ENCODE measurements at places on chromosomes 4 and X. TPM values are rescaled to one million over a fixed set of nuclear protein-coding genes. Genes with fewer than 3 reads are reported as not detected.
A peak's percentile ranks its signal among the peaks of the same experiment; 100 is the strongest.

The OGT gene
- total RNA-seq: 34.5 TPM

The ODAPH gene
- total RNA-seq: not detected

The USP53 gene
- 190 TPM for total RNA-seq

The PRR32 gene
- not detected for total RNA-seq

DNA sequence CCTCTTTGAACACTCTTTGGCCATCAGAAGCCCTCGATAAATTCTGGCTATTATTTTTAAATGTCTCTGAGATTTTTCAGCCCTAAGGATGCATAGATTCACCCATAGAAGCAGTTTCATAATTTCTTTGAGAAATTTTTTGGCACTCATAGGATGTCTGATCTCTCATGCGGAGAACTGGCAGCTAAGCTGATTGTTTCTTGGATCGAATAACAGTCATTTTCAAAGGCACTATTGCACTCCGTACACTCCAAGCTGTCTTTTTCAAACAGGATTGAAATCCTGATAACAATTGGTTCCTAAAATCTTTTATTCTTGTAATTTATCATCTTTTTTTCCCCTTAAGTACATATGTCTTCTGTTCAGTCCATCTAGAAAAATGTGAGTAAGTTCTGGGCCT is 411.9 kb downstream of the SPOCK3 start:
- no peak for DNase-seq
- no peak overlapping the region for H3K27ac ChIP-seq
- H3K4me3 ChIP-seq: no peak overlapping the region
- no peaks in the 10 kb centered on the region for H3K36me3 ChIP-seq
- H3K27me3 ChIP-seq: no peaks in the 10 kb centered on the region

- no peaks in the 10 kb centered on the region for H3K27me3 ChIP-seq
- peaks cover 35% of the 10 kb centered on the region for H3K36me3 ChIP-seq
- no peak overlapping the region for H3K27ac ChIP-seq
- no peak overlapping the region for H3K4me3 ChIP-seq
- H3K4me1 ChIP-seq: no peaks in the 10 kb centered on the region
These were observed 3.3 kb downstream of the CXCR3 start for GRCh38 chrX:71615056-71615455.

DNA sequence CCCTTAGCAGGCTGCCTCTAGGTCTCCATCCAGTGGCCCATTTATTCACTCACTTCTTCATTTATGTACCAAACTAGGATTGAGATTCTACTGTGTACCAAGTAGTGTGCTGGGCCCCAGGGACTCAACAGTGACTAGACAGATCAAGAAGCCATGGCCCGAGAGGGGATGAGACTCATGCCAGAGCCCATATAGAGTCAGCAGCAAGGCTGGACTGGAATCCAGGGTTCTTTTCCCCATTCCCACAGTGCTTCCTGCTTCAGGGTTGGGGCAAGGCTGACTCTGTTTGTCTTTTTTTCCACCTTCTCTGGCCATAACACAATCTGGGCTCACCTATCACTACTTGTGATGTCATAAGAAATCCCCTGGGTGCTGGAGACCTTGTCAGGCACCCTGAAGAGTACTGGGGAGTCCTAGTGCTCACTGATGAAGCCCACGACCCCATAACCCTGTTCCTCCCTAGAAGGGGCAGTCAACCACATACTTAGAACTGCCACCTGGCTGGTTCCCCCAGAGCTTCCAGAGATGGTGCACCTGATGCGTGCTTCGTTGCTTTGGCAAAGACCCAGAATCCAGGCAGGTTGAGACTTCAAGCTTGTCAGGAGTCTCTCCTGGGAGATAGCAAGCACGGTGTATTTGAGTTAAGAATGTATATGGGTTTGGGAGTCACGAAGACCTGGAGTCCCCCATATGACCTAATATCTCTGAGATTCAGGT is 6.2 kb downstream of the RTL5 start:
- H3K27ac ChIP-seq: peak overlapping the region; percentile 61
- no peaks in the 10 kb centered on the region for H3K27me3 ChIP-seq
- no peaks in the 10 kb centered on the region for H3K36me3 ChIP-seq
- H3K4me1 ChIP-seq: peaks cover 7% of the 10 kb centered on the region
- no peak overlapping the region for H3K4me3 ChIP-seq
- DNase-seq: no peak

DNA sequence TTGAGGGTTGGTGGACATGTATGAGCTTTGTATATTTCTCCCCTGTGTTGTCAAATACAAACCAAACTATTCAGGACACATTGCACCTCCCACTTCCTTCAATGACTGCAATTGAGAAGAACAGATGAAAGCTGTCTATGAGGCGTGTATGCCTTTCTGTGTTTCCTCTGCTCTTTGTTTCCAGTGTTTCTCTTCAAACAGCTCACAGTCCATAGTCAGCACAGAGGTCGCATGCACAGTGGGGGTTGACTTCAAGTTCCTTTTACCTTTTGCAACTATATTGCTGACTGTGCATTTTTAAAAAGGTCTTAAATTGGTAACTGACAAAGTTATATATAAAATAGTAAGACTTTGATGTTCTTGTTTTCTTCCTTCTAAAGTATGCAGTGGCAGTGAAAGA is 957.8 kb downstream of the C4orf33 start:
- no peaks in the 10 kb centered on the region for H3K36me3 ChIP-seq
- no peak overlapping the region for H3K27ac ChIP-seq
- H3K4me1 ChIP-seq: no peaks in the 10 kb centered on the region
- no peaks in the 10 kb centered on the region for H3K27me3 ChIP-seq
- no peak overlapping the region for H3K4me3 ChIP-seq

DNA sequence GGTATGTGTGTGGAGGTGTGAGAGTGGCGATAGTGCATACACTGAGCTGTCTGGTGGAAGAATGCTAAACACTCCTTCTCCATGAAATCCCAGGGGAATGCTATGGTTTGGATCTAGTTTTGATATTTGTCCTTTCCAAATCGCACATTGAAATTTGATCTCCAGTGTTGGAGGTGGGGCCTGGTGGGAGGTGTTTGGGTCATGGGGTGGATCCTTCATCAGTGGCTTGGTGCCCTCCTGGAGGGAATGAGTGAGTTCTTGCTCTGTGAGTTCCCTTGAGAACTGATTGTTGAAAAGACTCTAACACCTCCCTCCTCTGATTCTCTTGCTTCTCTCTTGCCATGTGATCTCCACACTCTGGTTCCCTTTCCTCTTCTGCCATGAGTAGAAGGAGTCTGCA is 114.1 kb upstream of the HHIP start:
- H3K27ac ChIP-seq: no peak overlapping the region
- no peak for DNase-seq
- H3K36me3 ChIP-seq: no peaks in the 10 kb centered on the region
- no peak overlapping the region for H3K4me3 ChIP-seq

GRCh38 chr4:1204828-1205585 is 32.6 kb upstream of the SPON2 start:
- peak; percentile 19 for DNase-seq
- no peaks in the 10 kb centered on the region for H3K36me3 ChIP-seq
- H3K27ac ChIP-seq: no peak overlapping the region
- H3K4me1 ChIP-seq: peaks cover 26% of the 10 kb centered on the region

DNA sequence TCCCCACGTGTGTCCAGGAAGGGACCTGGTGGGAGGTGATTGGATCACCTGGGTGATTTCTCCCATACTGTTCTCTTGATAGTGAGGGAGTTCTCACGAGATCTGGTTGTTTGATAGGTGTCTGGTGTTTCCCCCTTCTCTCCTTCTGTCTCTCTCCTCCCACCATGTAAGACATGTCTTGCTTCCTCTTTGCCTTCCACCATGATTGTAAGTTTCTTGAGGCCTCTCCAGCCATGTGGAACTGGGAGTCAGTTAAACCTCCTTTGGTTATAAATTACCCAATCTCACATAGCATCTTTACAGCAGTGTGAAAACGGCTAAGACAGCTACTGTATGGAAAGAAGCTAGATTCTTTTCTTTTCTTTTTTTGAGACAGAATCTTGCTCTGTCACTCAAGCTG is 21.6 kb upstream of the FGG start:
- H3K27me3 ChIP-seq: no peaks in the 10 kb centered on the region
- H3K27ac ChIP-seq: no peak overlapping the region
- DNase-seq: no peak

- no peaks in the 10 kb centered on the region for H3K4me1 ChIP-seq
- no peaks in the 10 kb centered on the region for H3K36me3 ChIP-seq
- no peaks in the 10 kb centered on the region for H3K27me3 ChIP-seq
- H3K27ac ChIP-seq: no peak overlapping the region
- no peak overlapping the region for H3K4me3 ChIP-seq
These were observed 38.6 kb downstream of the RXFP1 start for GRCh38 chr4:158560284-158560683.

- H3K36me3 ChIP-seq: no peaks in the 10 kb centered on the region
- H3K4me1 ChIP-seq: no peaks in the 10 kb centered on the region
- no peak for DNase-seq
- no peak overlapping the region for H3K4me3 ChIP-seq
- H3K27ac ChIP-seq: no peak overlapping the region
These were observed 144.9 kb downstream of the MAGEC2 start for GRCh38 chrX:142060191-142060590.

DNA sequence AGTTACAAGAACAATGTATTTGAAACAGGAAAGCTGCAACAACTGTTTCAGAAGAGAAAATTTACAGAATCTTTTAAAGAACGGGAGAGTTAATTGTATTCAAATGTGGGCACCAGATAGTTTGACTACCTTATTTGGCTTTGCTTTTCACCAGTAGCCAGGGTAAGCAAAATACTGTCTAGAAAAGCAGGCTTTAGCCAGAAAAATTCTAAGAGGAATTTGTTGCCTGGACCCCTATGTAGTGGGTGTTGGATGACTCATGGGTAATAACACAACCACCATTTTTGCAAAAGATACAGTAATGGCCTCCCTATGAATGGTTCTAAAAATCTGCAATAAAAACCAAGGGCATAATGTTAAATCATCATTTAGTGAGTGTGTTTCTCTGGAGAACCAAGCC is 233.4 kb upstream of the ANXA3 start:
- no peaks in the 10 kb centered on the region for H3K4me1 ChIP-seq
- no peak for DNase-seq
- H3K36me3 ChIP-seq: no peaks in the 10 kb centered on the region
- no peaks in the 10 kb centered on the region for H3K27me3 ChIP-seq

Data from gastrocnemius medialis (tissue), 4 donors.